ENCODE measurements at places on chromosomes 2 and 18. TPM values are rescaled to one million over a fixed set of nuclear protein-coding genes. Genes with fewer than 3 reads are reported as not detected.

- DNase-seq, result peak; percentile 75
Observed at GRCh38 chr2:46942143-46942526, 26.5 kb upstream of the MCFD2 start.

- no peak for DNase-seq
Observed at GRCh38 chr2:158325782-158326340, 130.7 kb downstream of the CCDC148 start.

The HJURP gene
- not detected for polyA plus RNA-seq

The TMEM37 gene
- polyA plus RNA-seq, result not detected

DNA sequence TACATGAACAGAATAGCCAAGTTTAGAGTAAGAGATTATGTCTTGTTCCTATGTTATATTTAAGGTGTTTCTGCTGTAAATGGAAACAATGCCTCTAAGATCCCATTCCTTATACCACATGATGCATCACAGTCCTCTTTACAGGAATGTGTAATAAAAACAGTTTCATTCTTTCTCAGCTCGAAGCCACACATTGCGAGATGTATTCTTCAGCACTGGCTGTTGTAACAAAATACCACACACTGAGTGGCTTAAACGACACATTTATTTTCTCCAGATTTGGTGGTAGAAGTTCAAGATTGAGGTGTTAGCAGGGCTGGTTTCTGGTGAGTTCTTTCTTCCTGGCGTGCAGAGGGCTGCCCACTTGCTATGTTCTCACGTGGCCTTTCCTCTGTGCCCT lies 246.2 kb downstream of the SOCS6 start:
- DNase-seq, result no peak

The EGR4 gene
- 0.49 TPM for polyA plus RNA-seq

GRCh38 chr18:23498877-23499276 lies 4.4 kb upstream of the RMC1 start:
- peak; percentile 72 for DNase-seq

The STON1 gene
- polyA plus RNA-seq, result 0.13 TPM

- DNase-seq, result peak; percentile 51
Observed at GRCh38 chr2:208040199-208041171, 15.2 kb upstream of the PLEKHM3 start.

The CTNNA2 gene
- not detected for polyA plus RNA-seq

DNA sequence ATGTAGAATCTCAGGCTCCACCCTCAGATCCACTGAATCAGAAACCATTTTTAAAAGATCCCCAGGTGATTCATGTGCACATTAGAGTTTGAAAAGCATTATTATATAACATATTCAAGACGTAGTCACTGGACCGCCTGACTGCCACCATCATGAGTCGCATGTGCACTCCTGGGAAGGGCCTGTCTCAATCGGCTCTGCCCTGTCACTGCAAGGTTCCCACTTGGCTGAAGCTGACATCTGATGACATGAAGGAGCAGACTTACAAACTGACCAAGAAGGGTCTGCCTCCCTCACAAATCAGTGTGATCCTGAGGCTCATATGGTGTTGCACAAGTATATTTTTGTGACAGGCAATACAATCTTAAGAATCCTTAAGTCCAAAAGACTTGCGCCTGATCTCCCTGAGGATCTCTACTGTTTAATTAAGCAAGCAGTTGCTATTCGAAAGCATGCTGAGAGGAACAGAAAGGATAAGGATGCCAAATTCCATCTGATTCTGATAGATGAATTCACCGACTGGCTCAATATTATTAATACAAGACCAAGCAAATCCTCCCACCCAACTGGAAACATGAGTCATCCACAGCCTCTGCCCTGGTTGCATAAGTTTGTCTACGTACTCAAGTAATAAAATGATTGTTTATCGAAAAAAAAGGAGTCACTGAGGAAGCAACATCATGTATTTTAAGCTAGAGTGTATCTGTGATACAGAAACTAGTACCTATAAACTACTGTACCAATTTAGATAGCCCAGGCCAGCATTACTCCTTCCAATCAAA lies 26.2 kb downstream of the ATAD2B start:
- no peak for DNase-seq

GRCh38 chr2:226439337-226439736 lies 360.3 kb downstream of the IRS1 start:
- no peak for DNase-seq

- DNase-seq, result no peak
Observed at GRCh38 chr2:207937253-207937652, 88.1 kb downstream of the PLEKHM3 start.

- DNase-seq, result no peak
Observed at GRCh38 chr2:65465124-65465523, 32.7 kb upstream of the SPRED2 start.

- DNase-seq, result no peak
Observed at GRCh38 chr2:162245781-162246180, 2.5 kb upstream of the FAP start.

The PAIP2B gene
- 5.1 TPM for polyA plus RNA-seq

DNA sequence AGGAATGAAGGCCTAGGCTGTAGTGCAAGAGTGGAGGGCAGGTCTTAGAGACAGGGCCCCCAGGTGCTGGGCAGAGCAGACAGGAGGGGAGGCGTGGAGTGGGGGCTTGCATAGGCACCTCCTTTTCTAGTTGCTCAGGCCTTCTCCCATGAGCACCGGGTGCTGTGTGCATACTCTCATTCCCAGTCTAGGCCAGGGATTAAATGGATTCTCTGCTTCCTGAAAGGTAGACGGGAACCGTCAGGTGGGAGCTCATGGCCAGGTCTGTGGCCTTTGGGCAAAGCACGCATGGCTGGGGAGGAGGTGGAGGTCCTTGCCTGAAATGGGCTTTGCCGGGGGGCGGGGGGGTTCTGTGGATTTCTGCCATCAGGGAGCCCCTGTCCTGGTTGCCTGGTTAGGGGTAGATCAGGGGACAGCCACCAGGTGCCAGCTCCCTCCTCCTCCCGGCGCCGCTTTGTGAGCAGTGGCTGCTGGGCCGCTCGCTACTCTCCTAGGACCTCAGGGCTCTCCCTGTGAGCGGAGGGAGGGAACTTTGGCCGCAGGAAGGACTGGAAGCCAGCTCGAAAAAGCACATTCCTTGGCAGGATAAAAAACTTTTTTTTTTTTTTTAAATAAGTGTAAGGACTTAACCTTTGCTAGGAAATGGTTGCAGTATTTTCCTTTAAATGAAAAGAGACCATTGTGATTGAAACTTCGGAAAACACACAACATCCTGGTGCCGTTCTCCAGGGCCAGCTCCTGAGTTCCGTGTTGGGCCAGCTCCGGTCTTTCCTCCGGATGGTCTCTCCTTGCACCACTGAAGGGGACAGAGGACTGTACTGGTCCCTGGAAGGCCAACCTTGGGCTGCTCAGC lies 82.8 kb upstream of the HAAO start:
- no peak for DNase-seq

The LIMS1 gene
- 40.4 TPM for polyA plus RNA-seq

GRCh38 chr18:13638719-13639595 lies 87.4 kb downstream of the FAM210A start:
- DNase-seq, result no peak

- peak; percentile 22 for DNase-seq
Observed at GRCh38 chr2:65436169-65436823, 3.9 kb upstream of the SPRED2 start.

The LRATD1 gene
- not detected for polyA plus RNA-seq

DNA sequence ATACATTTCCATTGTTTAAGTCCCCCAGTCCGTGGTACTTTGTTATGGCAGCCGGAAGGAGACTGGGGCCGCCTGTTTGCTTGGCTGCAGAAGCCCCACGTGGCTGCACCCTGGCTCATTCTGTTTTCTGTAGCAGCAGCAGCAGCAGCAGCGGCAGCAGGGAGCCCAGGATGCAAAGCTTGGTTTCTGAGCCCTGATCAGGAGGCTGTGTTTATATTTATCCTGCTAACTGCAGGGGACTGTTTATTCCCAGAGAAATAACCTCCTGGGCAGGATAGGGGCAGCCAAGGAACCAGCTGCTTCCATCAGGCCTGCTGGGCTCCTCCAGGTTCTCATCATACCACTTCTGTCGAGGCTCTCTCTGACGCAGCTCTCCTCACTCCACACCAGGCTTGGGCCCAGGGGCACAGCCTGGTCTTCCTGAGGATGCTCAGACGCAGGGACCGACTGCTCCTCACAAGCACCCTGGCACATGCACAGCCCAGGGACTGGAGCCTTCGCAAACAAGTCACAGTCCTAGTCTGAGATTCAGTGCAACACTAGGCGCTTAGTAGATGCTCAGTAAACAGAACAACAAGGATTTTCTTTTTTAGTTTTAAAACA lies 139.0 kb downstream of the MSH2 start:
- no peak for DNase-seq

DNA sequence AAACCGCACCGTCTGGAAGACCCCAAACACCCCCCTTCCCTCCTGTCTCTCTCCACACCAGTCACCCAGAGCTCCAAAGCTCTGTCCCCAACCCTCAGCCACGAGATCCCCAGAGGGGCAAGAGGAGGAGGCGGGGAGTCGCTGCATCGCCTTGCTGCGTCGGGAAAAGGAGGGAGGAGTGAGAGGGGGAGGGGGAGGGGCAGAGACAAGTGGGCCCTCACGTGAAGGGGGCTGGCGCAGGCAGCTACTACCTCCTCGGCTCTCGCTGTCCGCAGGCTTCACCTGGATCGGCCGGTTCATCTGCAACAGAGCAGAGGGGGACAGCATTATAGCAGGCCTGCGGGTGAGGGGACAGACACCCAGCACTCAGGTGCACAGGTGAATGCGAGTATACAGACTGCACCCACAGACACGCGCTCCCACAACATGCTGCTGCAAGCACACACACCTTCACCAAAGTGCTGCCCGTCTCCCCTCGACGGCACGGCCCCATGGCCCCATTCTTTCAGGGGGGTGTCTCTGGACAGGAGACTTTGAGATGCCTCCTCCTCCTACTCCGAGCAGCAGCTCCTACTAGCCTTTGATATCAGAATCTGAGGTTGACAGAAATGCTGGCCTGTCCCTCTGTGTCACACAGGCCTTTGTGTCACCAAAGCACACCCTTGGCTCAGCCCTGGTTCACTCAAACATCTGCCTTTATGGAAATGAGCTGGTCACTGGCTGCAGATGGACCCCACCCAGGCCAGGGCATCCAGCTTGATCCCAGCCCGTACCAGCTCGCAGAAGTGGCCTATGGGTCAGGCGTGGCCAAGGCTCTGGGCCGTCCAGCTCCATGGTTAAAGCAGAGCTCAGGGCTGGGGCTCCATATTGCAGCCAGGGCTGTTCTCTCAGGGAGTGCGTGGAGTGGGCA lies 243.8 kb downstream of the CELF4 start:
- DNase-seq, result no peak

DNA sequence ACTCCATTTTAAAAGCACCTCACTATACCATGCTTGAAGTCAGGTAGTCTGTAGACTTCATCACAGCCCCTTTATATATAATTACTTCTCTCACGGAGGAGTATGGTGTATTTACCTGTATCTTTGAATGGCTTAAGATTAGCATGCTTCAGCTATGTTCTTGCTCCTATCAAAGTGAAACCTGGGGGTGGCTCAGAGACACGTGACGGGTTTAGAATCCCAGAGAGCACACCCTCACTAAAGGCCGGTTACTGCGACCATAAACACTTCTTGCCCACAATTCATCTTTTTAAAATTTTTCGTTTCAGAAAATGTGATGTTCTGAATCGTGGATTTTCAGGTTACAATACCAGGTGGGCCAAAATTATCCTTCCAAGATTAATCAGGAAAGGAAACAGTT lies 3.6 kb downstream of the IAH1 start:
- DNase-seq, result no peak

GRCh38 chr2:228072669-228073068 lies 108.8 kb downstream of the SPHKAP start:
- no peak for DNase-seq

DNA sequence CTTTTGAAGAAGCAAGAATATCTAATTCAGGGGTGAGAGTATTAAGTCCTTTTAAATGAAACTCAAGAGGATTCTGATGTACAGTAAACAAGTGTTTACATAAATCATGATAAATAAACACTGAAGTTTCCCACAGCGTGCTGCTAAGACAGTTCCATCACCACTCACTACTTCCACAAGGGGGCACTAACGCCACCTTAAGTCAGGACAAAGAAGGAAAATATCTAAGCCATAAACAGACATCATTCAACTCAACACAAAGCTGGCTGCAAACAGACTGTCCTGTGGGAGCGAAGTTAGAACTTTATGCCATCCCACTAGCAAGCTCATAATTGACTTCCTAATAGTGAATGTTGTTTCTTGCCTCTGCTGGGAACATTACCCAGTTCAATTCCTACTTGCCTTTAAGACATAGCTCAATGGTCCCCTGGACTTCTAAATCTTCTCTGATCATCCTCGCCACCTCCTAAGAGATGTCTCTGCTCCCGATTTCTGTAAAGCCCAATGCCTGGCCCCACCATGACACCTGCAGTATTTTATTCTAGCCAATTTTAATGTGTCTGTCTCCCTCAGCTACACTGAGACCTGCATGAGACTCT lies 36.5 kb downstream of the MRPL44 start:
- DNase-seq, result peak; percentile 45

DNA sequence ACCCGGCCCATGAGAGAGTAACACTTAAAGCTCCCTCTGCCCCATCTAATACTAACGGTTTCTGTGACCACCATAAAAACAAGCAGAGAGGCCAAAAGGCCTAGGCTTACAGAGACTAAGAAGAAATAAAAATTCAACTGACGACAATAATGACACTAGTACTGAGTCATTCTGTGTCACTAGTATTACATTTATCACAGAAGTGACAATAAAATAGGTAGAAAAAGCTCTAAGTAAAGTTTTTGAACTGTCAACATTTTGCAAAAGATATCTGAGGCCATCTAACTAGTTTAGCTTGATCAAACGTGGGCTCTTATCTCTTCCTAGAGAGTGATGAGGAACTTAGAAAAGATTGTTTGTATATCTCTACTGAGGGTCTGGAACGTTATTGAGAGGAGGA lies 35.6 kb downstream of the AP1S3 start:
- no peak for DNase-seq

GRCh38 chr18:77361382-77361781 lies 111.7 kb downstream of the GALR1 start:
- DNase-seq, result no peak

- no peak for DNase-seq
Observed at GRCh38 chr2:3696545-3696944, 6.8 kb upstream of the DCDC2C start.
